ENCODE measurements at places on chromosomes 2 and 18.

DNA sequence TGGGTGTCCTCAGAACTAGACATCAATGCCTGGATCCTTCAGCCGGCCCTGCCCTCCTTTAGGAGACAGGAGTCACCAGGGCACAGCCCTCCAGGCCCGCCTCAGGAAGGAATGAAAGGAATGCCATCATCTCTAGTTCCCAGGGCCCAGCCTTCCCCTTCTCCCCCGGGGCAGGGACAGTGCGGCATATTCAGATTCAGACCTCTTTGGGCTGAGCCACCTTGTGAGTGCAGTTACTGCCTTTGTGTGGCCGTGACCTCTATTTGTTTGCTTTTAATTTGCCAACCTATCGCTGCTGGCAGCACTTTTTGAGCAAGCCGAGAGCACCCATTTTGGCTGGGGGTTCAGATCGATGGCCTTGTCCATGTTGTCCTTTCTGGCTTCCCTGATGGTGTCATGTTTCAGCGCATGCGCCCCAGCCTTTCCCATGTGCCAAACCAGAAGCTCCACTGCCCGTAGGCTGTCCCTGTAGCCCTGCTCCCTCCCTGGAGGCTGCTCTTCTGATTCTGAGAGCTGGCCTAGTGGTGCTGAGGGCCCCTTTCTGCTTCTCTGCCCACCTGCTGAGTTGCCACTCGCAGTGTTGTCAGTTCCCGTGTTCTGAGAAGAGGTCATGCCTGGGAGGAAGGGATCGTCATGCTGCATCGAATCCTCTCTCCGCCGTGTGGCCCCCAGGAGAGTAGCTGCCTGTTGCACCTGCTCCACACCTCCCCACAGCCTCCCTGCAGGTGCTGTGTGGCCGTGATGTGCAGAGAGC is 10.9 kb downstream of the ANKRD23 start:
- DNase-seq: no peak

DNA sequence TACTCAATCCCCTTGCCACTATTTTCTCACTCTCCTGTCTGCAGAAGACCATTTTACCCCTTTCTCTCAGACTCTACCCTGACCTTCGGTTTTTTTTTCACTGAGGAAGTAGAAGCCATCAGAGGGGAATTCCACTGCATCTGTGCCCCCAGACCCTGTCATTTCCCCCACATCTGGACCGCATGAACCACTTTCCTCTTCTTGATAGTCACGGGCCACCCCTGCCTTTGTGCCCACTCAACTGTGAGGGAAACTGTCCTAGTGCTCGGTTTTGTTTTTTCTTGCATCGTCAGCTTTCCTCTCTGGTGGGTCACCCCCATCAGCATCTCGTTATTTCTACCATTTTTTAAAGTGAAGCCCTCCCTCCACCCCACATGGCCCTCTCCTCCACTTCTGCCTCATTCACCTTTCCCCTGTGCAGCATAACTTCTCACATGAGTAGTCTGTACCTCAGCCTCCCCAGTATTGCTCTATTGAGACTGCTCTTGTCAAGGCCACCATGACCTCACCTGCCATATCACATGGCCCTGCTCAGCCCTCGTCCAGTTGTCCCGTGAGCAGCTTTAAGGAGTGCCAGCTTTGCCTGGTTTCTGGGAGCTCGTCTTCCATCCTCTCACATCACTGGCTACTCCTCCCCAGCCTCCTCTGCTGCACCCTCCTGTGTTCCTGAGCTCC is 32.4 kb downstream of the TMEM87B start:
- no peak for DNase-seq

DNA sequence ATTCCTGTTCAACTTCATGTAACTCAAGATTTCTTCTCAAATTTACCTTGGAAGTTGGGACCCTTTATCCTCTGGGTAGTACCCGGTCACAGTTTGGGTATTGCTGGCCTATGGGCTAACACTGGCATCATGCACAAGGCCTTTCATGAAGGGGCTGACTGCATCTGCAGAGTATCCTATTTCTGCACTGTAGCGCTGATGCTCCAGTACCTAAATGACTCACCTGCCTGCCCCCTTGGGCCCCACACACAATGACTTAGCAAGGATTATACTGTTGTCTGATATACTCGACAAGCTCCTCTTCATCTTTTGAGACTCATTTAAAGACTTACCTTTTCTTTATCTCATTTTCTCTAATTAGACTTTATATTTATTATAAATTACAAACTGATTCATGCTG is 39.9 kb downstream of the DNAH6 start:
- DNase-seq: no peak

- DNase-seq: no peak
These were observed 16.3 kb downstream of the ANKRD44 start for GRCh38 chr2:197294260-197294659.

- no peak for DNase-seq
These were observed 56.3 kb upstream of the LAPTM4A start for GRCh38 chr2:20107776-20108175.

DNA sequence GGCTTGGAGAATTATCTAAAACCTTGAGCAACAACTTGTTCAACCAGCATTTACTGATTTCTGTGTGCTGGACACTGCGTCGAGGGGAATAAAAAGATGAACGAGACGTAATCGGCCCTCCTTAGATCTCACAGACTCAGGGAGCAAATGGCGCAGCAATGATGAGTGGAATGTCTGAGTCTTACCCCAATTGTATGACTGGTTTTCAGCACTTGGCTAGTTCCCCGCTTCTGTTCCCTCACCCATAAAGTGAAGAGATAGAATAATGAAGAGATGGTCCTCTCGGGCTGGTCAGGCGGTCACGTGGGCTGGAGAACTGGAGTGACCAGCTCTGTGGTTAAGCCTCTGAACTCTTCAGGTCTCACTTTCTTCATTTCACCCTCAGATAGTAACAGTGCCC is 17.3 kb upstream of the GATA6 start:
- no peak for DNase-seq

GRCh38 chr2:152238016-152238415 is 62.5 kb upstream of the STAM2 start:
- no peak for DNase-seq

DNA sequence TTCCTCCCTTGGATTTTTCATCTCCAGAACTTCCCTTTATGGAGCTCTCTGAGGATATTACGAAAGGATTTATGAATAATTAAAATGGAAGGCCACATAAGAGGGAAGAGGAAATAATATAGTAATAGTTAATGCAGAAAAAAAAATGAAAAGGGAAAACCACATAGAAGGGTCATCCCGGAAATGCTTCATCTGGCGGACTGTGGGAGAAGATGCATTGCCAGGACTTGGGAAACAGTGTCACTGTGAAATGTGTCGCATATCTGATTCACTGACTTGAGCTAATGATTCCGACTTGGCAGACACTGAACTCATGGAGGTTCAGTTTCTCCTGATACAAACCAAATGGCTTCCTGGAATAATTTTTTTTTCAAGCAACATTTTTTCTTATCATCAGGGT is 129.9 kb upstream of the RMP24 start:
- no peak for DNase-seq

- DNase-seq: no peak
These were observed 19.9 kb upstream of the CDH19 start for GRCh38 chr18:66623821-66624220.

Measured in HuH-7.5 (cell line).